ENCODE measurements at places on chromosomes 1 and 21.

DNA sequence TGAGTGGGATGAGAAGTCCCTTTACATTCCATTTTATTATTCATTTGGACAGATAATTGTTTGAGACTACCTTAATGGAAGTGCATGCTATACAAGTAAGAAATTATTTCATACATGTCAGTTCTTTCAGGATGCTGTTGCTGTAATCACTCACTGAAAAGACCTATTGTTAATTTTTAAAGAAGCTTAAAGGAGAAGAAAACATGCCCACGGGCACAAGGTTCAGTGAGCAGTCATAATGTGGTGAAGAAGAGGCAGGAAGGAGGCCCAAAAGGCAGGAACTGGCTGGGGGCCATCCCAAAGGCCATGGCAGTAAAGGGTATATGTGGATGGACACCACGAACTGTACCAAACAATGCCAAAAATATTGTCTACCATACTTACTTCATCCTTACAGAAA is 206.0 kb downstream of the LYPLAL1 start:
- no peak for DNase-seq

DNA sequence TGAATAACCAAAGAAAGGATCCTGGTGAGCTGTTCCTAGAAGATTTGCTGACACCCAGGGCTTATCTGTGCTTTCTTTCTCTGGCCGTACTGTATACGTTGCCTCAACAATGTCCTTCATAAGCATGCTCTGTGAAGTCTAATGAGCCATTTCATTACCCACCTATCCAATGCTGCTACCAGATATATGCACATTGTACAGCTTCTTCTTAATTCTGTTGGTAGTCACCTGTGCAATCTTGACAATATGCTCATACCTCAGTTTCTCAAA is 731.8 kb upstream of the NCAM2 start:
- no peak for DNase-seq

- no peak for DNase-seq
Observed at GRCh38 chr1:191971447-191971846, 186.8 kb upstream of the RGS18 start.

GRCh38 chr21:34771512-34772028 is 102.8 kb downstream of the CLIC6 start:
- DNase-seq: peak; percentile 38

GRCh38 chr1:246564839-246565750 is 966 bp downstream of the TFB2M start:
- no peak for DNase-seq

DNA sequence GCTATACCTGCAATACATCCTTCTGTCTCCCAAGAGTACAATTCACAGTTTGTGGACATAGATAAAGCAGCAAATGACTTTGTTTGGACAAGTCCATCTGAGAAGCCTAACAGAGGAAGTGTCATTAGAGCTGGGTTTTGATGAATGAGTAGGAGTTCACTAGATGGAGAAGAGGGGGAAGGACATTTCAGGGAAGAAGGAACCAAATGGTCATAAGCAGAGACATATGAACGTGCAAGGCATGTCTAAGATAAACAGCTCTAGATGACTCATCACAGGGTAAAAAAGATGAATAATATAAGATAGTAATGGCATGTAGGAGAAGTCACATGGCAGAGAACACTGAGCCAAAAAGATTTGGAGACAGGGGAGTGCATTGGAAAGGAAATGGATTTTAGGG is 54.5 kb downstream of the HMGB4 start:
- peak; percentile 77 for DNase-seq
